Stimulated activated CD8-positive, alpha-beta memory T cell treated with anti-CD3 and anti-CD28 coated beads, Interleukin-4, amount 100 ng/mL, for 1 hour (primary cell): ENCODE measurements at places on chromosomes 7 and 10.

- no peak for DNase-seq
Measured at GRCh38 chr10:86377797-86378146, 11.2 kb upstream of the GRID1 start.

DNA sequence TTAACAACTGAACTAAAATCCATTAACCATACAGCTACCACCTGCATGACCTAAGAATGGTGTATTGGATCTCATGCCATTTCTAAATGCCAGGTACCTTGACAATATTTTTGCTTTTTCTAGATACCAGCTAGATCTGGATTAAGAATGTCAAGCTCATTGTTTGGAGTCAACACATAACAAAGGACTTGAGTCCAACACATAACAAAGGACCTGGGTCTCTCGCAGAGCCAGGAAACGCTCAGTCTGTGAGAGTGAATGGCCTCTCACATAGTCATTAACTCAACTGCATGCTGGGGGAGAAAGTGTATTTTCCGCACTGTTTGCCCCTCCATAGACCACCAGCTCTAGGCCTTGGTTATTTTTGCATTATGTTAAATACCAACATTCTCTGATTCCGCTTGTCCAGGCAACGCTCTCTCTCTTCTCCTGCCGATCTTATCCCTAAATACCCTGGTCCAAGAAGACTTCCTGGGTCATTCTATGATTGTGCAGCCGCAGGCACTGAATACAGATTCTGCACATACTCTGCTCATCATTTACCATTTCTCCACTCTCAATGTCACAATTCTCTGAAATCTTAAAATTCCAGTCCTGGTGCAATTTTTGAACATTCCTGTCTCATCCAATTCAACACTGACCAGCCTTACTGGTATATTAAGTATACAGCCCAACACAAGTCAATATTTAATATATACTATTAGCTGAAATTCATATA is 31.2 kb downstream of the ITIH5 start:
- no peak for DNase-seq

GRCh38 chr10:72007246-72007892 is 43.2 kb downstream of the CHST3 start:
- DNase-seq: no peak

- DNase-seq: no peak
Measured at GRCh38 chr7:155093596-155093995, 23.5 kb downstream of the HTR5A start.

GRCh38 chr7:82110146-82110840 is 333.3 kb downstream of the CACNA2D1 start:
- no peak for DNase-seq

DNA sequence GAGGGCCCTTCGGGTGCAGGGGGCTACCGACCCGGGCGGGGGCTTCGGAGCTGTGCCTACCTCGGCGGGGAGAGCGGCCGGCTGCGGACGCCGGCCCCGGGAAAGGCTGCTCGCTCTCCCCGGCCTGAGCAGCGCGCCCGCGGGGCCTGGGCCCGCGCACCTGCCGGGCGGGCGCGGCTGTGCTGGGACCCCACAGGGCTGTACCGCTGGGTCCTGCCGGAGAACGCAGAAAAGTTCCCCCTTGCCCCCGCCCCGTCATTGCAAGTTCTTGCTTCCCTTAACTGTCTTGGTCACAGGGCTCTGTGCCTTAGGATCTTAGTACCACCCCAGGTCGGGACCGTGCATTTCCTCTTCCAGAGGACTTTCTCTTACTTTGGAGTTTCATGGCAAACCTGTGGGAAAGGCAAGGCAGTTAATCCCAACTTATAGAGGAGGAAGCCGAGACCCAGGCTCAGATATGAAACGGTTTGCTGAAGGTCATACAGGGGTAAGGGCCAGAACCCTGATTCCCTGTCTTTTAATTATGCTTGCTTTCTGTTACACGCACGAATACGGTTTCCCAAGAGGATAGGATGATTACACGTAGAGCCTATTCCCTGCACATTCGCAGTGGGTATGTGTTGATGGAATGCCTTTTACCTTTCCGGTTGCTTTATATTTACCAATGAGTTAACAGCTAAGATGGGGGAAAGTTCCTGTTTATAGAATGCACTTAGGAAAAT is 652 bp downstream of the PCGF5 start:
- DNase-seq: no peak

DNA sequence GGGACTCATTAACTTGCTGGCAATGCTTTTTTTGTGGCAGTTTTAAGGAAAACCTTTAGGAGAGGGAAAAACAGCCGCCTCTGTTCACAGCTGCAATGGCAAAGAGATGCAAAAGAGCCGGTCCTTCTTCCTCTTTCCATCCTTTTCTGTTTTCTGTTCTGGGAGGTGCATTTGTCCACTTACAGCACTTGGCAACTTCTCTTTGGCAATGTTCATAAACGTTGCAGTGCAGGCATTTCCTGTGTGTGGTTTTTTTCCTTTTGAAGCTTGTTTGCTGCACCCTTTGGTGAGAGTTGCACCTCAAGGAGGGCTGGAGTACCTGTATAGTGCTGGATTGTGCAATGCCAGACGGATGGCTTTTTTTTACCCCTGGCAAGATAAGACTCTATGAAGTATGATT is 53.9 kb upstream of the HABP2 start:
- DNase-seq: no peak

- DNase-seq: no peak
Measured at GRCh38 chr10:98263088-98263487, 4.9 kb downstream of the LOXL4 start.
